ENCODE measurements at places on chromosomes 2 and 18. TPM values are rescaled to one million over a fixed set of nuclear protein-coding genes. Genes with fewer than 3 reads are reported as not detected.

The OBSL1 gene
- total RNA-seq = 321 TPM

The ABCB11 gene
- total RNA-seq = 0.20 TPM

The LONRF2 gene
- total RNA-seq = 14.3 TPM

The CCDC148 gene
- 2.4 TPM for total RNA-seq

The POTEI gene
- 4.5 TPM for total RNA-seq

The COL4A3 gene
- total RNA-seq = 11.0 TPM

The CDCA7 gene
- 0.31 TPM for total RNA-seq

The RBM44 gene
- 0.70 TPM for total RNA-seq

The SKA1 gene
- 0.14 TPM for total RNA-seq

The CPLX4 gene
- total RNA-seq = not detected

The CLIP4 gene
- 82.7 TPM for total RNA-seq

The PAX3 gene
- not detected for total RNA-seq

The CPS1 gene
- 2.8 TPM for total RNA-seq

The LOXHD1 gene
- 0.31 TPM for total RNA-seq

The GPR55 gene
- 0.18 TPM for total RNA-seq

Data from right cardiac atrium (tissue), 5 donors.